Kidney epithelial cell (primary cell): ENCODE measurements at places on chromosomes 11 and 22. TPM values are rescaled to one million over a fixed set of nuclear protein-coding genes. Genes with fewer than 3 reads are reported as not detected.

GRCh38 chr11:64929625-64930024, 5.1 kb downstream of the PPP2R5B start:
- DNase-seq = no peak

DNA sequence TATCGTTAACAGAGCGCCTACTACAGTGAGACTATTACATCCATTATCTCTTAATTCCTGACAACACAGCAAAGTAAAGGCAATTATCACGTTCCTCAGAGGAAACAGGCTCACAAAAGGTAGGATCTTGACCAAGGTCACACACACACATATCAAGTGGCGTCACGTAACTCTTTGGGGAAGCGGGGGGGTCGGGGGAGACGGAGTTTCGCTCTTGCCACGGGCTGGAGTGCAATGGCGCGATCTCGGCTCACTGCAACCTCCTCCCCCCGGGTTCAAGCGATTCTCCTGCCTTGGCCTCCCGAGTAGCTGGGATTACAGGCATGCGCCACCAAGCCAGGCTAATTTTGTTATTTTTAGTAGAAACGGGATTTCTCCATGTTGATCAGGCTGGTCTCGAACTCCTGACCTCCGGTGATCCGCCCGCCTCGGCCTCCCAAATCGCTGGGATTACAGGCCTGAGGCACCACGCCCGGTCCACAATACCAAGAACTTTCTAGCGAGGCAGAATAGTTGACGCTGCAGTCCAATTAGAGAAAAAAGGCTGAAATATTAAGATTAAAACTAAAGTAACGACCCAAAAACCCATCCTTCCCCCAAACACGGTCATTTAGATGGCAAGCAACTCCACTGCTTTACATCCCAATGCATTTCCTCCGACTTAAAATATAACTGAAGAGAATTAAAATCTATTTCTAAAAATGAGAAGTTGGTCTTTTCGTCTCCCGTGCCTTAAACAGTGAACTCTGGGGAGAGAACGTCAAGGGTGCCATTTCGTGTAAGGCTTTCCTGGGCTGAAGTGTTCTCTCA, 1.2 kb downstream of the DDX17 start:
- no peak for DNase-seq

- DNase-seq = no peak
Measured at GRCh38 chr11:100964435-100964834, 165.2 kb downstream of the PGR start.

The MIAT gene
- total RNA-seq = 0.50 and 3.0 TPM in 2 replicates

The OR51B2 gene
- not detected in 2 replicates for total RNA-seq
